Stimulated activated CD8-positive, alpha-beta memory T cell treated with anti-CD3 and anti-CD28 coated beads, Interleukin-15, amount 100 ng/mL, for 48 hours (primary cell): ENCODE measurements at places on chromosomes 4 and X.

DNA sequence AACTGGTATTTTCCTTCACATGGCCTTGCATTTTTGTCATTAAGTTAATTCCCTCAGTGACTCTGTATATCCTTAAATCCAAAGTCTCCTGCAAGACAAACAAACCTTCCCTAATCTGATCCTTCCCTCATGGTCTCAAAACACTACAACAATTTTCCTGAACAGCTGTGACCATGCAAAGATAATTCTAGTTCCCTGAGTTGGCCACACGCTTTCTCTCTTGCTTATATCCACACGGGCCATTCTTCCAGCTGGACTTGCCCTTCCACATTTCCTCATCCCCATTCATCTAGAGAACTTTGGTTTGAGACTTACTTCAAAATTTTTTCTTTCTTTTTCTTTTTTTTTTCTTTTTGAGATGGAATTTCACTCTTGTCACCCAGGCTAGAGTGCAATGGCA, 1590.7 kb downstream of the STIM2 start:
- no peak for DNase-seq

GRCh38 chrX:72027024-72027913, 104.4 kb downstream of the RTL5 start:
- DNase-seq = no peak

DNA sequence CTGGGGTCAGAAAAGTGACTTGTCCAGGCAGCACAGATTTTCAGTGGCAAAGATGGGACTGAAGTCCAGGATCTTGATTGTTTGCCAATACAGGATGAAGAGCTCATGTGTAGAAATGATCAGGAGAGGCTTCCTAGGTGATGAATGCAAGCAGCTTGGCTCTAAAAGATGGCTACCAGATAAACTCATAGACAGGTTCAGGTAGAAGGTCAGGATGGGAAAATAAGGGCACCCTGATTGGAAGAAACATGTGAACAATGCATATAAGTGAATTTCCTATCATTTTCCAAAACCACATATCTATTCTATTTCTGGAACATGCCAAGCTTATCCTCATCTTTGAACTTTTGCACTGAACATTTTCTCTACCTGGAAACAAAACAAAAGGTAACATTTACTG, 87.7 kb downstream of the FAM13A start:
- DNase-seq = no peak

DNA sequence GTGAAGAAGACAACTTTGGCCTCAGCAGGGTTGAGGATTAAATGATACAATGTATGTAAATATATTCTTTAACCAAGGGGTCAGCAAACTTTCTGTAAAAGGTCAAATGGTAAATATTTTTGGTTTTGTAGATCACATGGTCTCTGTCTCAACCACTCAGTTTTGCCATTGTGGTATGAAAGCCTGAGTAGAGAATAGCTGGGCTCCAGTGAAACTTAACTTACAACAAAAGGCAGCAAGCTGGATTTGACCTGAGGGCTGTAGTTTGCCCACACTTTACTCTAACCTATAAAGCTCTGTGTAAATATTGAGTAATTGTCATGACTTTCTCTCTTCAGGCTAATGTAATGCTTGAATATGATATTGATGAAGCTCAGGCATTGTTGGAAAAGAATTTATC, 19.6 kb downstream of the VBP1 start:
- no peak for DNase-seq

- DNase-seq = no peak
Measured at GRCh38 chr4:124427095-124427767, 285.3 kb downstream of the ANKRD50 start.
